ENCODE measurements at places on chromosomes 4 and X.
A peak's percentile ranks its signal among the peaks of the same experiment; 100 is the strongest.

DNA sequence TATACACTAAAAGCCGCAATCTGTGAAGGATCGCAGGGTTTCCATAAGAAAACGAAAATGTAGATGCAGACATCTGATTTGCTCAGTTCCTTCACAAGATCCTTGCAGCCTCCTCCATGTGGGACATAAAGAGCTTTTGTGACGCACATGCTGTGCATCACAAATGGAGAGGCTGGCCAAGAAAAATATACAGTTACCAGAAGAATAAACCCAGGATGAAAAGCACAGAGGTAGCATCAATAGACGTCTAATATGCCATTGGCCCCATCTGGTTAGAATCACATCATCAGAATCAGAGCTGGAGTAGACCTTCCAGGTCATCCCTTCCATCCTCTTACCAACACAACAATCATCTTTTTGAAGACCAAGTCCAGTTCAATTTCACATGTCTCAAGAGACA lies 517.4 kb downstream of the RAB28 start:
- no peaks in the 10 kb centered on the region for H3K36me3 ChIP-seq
- H3K27ac ChIP-seq: no peak overlapping the region
- H3K4me1 ChIP-seq: no peaks in the 10 kb centered on the region
- no peak overlapping the region for H3K4me3 ChIP-seq
- H3K27me3 ChIP-seq: no peaks in the 10 kb centered on the region
- no peak for DNase-seq

DNA sequence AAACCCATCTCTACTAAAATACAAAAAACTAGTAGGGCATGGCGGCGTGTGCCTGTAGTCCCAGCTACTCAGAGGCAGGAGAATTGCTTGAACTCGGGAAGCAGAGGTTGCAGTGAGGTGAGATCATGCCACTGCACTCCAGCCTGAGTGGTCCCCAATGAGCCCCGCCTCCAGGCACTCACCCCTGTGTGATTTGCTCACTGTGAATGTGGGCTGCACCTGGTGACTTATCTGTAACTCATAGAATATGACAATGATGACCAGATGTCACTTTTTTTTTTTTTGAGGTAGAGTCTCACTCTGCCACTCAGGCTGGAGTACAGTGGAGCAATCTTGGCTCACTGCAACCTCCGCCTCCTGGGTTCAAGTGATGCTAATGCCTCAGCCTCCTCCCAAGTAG lies 49.0 kb upstream of the HOPX start:
- no peak overlapping the region for H3K4me3 ChIP-seq
- no peak overlapping the region for H3K27ac ChIP-seq
- no peaks in the 10 kb centered on the region for H3K4me1 ChIP-seq
- H3K27me3 ChIP-seq: peaks cover 20% of the 10 kb centered on the region

DNA sequence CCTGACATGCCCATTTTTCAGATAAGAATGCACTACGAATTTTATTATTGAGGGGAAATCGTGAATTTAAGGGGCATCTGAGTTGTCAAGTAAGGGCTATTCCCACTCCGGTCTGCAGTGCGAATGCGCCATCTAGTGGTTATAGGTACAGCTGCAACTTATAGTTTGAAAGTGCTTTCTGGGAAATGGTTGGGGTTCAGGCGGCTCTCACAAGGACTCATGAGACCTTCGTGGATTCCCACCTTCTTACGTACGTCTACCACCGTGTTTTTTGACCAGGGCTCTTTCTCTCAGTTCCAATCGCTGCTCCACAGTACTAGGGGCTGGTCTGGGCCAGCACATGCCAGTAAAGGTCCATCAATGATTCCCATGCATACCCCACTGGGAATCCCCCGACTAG lies 12.3 kb downstream of the MSL3 start:
- H3K36me3 ChIP-seq: peaks cover 57% of the 10 kb centered on the region
- DNase-seq: peak; percentile 30
- H3K4me1 ChIP-seq: peaks cover 15% of the 10 kb centered on the region
- H3K4me3 ChIP-seq: no peak overlapping the region
- no peak overlapping the region for H3K27ac ChIP-seq
- no peaks in the 10 kb centered on the region for H3K27me3 ChIP-seq

GRCh38 chr4:100095729-100096595 lies 94.3 kb downstream of the DDIT4L start:
- no peaks in the 10 kb centered on the region for H3K36me3 ChIP-seq
- peak; percentile 24 for DNase-seq
- peak overlapping the region; percentile 21 for H3K27ac ChIP-seq
- no peaks in the 10 kb centered on the region for H3K27me3 ChIP-seq
- H3K4me3 ChIP-seq: peak overlapping the region; percentile 23

DNA sequence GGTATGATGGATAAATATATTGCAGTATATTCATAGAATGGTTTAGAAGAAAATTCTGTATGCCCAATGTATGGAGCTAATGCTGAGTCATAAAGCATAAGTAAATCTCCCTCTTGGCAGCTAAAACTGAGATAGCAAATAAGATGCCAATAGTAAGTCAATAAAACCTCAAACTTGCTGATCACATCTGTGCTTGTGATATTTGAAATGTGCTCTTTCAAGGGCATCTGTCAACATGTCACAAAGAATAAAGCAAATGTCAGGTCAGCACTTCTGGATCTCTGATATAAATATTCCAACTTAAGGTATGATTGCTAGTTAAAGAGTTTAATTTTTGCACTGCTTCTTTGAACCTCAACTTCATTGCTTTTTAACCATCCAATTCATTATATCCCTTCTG lies 262.3 kb upstream of the EMCN start:
- H3K27me3 ChIP-seq: peaks cover 9% of the 10 kb centered on the region
- H3K27ac ChIP-seq: no peak overlapping the region
- DNase-seq: no peak
- no peak overlapping the region for H3K4me3 ChIP-seq
- no peaks in the 10 kb centered on the region for H3K4me1 ChIP-seq

DNA sequence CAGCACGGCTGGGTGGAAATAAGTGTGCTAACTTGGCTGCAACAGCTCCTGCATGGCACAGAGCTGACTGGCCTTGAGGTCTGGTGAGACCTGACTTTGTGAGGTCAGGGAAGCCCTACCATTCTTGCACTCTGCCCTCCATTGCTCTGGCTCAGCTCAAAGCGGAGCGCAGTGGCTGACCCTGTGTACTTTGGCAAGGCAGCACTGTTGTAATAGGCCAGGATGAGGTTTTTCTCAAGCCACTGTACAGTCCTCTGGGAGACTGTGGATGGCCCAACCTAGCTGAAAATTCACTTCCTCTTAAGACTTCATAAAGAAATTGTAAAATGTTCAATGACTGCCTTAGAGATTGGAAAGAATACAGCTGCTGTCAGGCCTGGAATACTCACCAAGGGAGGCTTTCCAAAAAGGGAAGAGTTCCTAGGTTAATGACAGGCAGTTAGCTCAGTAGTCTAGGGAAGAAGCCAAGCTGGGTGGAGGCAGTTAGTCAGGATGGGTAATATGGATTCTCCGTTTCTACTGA lies 129.8 kb downstream of the GUCY2F start:
- H3K27ac ChIP-seq: no peak overlapping the region
- H3K36me3 ChIP-seq: no peaks in the 10 kb centered on the region
- H3K4me3 ChIP-seq: no peak overlapping the region
- H3K4me1 ChIP-seq: no peaks in the 10 kb centered on the region
- H3K27me3 ChIP-seq: no peaks in the 10 kb centered on the region
- DNase-seq: no peak

GRCh38 chr4:6688879-6689505 lies 4.7 kb upstream of the S100P start:
- DNase-seq: peak; percentile 68
- H3K4me3 ChIP-seq: peak overlapping the region; percentile 97
- no peaks in the 10 kb centered on the region for H3K27me3 ChIP-seq
- H3K36me3 ChIP-seq: peaks cover 31% of the 10 kb centered on the region

DNA sequence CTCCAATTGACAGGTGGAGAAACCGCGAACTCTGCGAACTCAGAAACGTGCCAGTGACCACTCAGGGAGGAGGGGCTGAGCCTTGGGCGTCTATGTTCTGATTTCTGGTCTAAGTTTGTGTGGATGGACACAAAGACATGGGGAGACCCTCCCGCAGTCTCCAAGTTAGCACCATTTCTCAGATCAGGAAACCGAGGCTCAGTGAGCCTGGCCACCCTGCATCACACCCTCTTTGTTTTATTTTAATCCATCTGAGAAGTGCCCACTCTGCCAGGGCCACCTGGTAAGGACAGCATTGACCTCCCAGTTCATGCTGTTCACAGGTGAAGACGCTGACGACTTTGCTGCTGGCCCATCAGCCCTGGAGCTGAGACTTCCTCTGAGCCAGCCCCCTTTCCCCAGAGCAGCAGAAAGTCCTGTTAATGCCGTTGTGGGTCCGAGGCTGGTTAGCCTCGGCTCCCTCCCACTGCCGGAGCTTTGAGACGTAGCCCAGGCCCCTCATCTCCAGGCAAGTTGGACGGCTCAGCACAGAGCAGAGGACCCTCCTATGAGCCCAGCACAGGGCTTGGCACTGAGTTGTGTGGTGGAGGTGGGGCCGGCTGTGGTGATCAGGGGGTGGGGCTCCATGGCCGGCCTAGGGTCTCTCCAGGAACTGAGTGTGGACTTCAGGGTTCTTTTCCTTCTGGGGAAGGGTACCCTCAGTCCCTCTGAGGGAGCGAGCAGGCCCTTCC lies 43.7 kb downstream of the PSAPL1 start:
- no peak overlapping the region for H3K4me3 ChIP-seq
- H3K4me1 ChIP-seq: no peaks in the 10 kb centered on the region
- H3K27me3 ChIP-seq: peaks cover 21% of the 10 kb centered on the region
- H3K27ac ChIP-seq: no peak overlapping the region
- no peak for DNase-seq

- no peak overlapping the region for H3K27ac ChIP-seq
- no peak overlapping the region for H3K4me3 ChIP-seq
- no peaks in the 10 kb centered on the region for H3K36me3 ChIP-seq
- H3K27me3 ChIP-seq: peaks cover 4% of the 10 kb centered on the region
Observed at GRCh38 chrX:118965395-118965794, 9.0 kb upstream of the LONRF3 start.

GRCh38 chrX:12319992-12320391 lies 181.7 kb downstream of the FRMPD4 start:
- H3K4me1 ChIP-seq: no peaks in the 10 kb centered on the region
- H3K27me3 ChIP-seq: no peaks in the 10 kb centered on the region
- no peak overlapping the region for H3K27ac ChIP-seq
- no peaks in the 10 kb centered on the region for H3K36me3 ChIP-seq
- H3K4me3 ChIP-seq: no peak overlapping the region

GRCh38 chrX:47321823-47322371 lies 48.5 kb upstream of the ZNF157 start:
- H3K27ac ChIP-seq: no peak overlapping the region
- no peaks in the 10 kb centered on the region for H3K36me3 ChIP-seq
- H3K4me3 ChIP-seq: no peak overlapping the region
- H3K27me3 ChIP-seq: no peaks in the 10 kb centered on the region
- DNase-seq: no peak

- no peak for DNase-seq
- H3K4me3 ChIP-seq: no peak overlapping the region
- H3K36me3 ChIP-seq: peaks cover 84% of the 10 kb centered on the region
- peak overlapping the region; percentile 31 for H3K27ac ChIP-seq
- H3K4me1 ChIP-seq: no peaks in the 10 kb centered on the region
Observed at GRCh38 chr4:71026086-71026485, 32.6 kb downstream of the DCK start.

GRCh38 chr4:22901631-22902030 lies 208.9 kb downstream of the GBA3 start:
- no peak for DNase-seq
- H3K36me3 ChIP-seq: no peaks in the 10 kb centered on the region
- no peak overlapping the region for H3K4me3 ChIP-seq
- H3K4me1 ChIP-seq: no peaks in the 10 kb centered on the region

DNA sequence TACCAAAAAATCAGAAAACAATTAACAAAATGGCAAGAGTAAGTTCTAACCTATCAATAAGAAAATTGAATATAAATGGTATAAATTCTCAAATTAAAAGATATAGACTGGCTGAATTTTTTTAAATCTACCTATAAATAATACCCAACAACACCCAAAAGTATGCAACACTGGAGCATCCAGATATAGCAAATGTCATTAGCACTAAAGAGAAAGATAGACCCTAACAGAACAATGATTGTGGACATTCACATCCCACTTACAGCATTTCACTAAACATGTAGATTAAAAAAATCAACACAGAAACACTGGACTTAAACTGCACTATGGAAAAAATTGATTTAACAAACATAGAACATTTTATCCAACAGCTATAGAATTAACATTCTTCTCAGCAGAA lies 673.0 kb upstream of the GRID2 start:
- H3K27ac ChIP-seq: no peak overlapping the region
- no peak for DNase-seq
- no peaks in the 10 kb centered on the region for H3K36me3 ChIP-seq

DNA sequence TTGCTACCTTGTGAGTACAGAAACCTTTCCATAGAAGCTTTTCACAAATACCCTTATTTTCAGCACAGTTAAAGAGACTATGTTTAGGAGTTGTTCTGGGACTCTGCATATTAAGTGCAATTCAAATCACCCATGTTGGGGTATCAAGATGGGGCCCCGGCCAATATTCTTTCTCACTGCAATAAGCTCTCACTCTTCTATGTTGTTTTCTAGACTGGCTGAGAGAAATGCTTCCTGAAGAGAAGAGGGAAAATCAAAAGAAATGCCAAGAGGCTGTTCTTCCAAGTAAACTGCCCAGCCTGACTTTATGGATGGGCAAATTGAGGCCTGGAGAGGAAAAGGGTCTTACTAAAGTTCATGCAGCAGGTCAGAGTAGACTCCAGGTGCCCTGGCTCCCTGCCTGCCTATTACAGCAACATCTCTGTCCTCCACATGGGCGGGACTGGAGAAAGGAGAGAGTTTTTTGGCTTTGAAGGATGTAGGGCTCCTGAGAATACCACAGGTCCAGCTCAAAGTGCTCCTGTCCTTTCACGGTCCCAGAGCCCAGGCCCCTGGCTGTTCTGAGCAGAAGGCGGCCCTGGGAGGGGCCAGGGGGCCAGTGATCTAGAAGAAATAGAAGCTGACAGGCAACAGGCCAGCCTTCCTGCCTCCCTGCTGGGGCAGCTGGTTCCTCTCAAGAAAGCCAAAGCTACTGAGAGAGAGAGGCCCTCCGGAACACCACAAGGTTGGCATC lies 745 bp upstream of the IQSEC2 start:
- peaks cover 3% of the 10 kb centered on the region for H3K36me3 ChIP-seq
- H3K4me3 ChIP-seq: no peak overlapping the region
- DNase-seq: no peak
- H3K27me3 ChIP-seq: no peaks in the 10 kb centered on the region

Measured in effector memory CD8-positive, alpha-beta T cell (primary cell).